Activated CD8-positive, alpha-beta T cell treated with anti-CD3 and anti-CD28 coated beads, Interleukin-2, amount 10 ng/mL, durations not matched to agents 7 days and 5 days (primary cell): ENCODE measurements at places on chromosomes 1 and 21. TPM values are rescaled to one million over a fixed set of nuclear protein-coding genes. Genes with fewer than 3 reads are reported as not detected.

Gene REG4
- total RNA-seq: 14.6 TPM

DNA sequence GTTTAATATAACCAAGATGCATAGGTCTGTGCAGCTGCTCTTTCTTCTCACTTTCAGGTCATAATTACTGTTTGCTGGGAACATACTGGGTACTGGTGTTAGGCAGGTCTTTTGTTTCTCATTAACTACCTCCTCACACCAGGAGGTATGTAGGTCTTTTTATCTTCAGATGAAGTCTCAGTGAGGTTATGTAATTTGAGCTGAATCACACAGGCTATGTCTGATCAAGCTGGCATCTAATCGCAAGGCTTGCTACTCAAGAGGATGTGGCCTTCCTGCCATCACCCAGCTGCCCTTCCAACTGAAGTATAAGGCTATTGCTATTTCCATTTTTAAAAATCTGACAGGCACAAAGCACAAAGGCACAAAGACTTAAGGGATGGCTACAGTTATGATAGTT lies 96.4 kb downstream of the RUNX1 start:
- no peak for DNase-seq

GRCh38 chr1:226779561-226779960 lies 40.5 kb upstream of the ITPKB start:
- no peak for DNase-seq

- no peak for DNase-seq
Measured at GRCh38 chr21:25171438-25171837, 435.8 kb downstream of the MRPL39 start.

DNA sequence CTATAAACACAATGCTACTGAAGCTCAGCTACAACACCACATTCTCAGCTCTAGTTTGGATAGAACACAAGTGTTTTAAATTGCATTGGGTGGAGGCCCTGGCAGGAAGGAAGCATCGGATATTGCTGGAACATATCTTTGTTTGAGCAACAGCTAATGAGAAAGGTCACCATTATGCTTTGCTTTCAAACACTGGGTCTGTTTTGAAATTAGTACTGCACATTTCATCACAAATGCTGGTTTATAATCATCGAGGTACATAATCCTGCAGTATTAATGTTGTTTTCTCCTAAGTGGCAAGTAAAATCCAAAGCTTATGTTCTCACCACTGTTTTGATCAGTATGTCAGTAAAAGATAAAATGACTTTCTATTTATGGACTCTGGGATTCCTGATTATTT lies 61.5 kb upstream of the ARHGAP29 start:
- DNase-seq: no peak

Gene RHEX
- total RNA-seq: not detected

Gene SH2D5
- 0.05 TPM for total RNA-seq

GRCh38 chr1:45979778-45980176 lies 152.7 kb downstream of the PIK3R3 start:
- no peak for DNase-seq

- no peak for DNase-seq
Measured at GRCh38 chr1:7458946-7459345, 312.1 kb upstream of the VAMP3 start.

DNA sequence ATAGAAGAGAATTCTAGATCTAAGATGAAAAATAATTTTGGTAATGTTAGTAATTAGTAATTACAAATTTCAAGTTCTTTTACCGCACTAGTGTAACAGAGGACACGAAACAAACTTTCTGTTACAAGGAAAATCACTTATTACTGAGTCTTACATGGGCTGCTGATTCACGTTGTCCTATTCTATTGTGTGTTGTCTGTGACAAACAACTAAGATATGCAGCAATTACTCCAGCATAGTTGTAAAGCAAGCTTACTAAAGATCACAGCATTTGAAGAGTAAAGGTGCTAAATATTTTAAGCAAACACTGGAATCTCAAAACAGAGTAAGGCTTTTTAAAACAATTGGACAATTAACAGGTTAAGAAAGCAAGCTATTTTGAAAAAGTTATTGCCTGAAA lies 502.3 kb downstream of the KCNT2 start:
- no peak for DNase-seq

GRCh38 chr1:30856260-30856790 lies 52.2 kb downstream of the SDC3 start:
- DNase-seq: no peak

Gene KCTD3
- total RNA-seq: 3.0 TPM

GRCh38 chr1:154810571-154810970 lies 59.5 kb downstream of the KCNN3 start:
- DNase-seq: no peak

DNA sequence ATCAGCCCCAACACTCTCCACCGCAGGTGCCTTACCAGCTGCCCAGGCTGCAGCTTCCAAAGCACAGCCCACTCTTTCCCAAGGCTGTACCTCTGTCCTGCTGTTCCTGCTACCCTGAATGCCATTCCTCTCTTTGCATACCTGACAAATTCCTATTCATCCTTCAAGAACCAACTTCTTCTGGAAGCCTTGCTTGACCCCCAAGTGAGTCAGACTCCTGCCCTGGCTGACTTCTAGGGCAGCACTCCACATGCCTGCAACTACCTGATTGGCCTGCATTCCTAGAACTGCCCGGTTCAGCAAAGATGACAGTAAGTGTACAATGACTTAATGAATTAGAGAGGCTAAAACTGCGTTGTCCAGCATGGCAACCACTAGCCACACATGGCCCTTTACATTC lies 20.8 kb upstream of the PDZK1IP1 start:
- DNase-seq: no peak

DNA sequence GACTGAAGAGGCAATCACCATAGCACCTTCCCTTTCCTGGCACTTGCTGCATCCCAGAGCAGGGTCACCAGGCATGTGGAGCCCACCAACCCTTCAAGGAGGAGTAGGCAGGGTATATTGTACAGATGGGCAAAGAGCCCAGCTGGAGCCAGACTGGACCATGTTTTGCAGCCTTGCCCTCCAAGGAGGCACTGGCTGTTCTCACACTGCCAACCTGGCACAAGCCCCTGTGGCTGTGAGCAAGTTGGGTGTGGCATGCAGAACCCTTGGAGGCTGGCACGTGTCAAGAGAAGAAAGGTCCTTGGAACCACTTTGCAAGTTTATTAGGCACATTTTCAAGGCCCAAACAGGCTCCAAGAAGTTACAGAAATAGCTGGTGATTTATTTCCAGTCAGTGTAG lies 146.4 kb downstream of the FOXD2 start:
- no peak for DNase-seq

Gene WDR47
- total RNA-seq: 14.8 TPM

GRCh38 chr1:203100516-203100869 lies 14.7 kb upstream of the MYOG start:
- DNase-seq: no peak

GRCh38 chr1:20693623-20694022 lies 24.2 kb downstream of the KIF17 start:
- DNase-seq: no peak

GRCh38 chr1:211606914-211607753 lies 28.2 kb upstream of the SLC30A1 start:
- peak; percentile 43 for DNase-seq

- no peak for DNase-seq
Measured at GRCh38 chr1:24222008-24222605, 35.0 kb upstream of the IFNLR1 start.

Gene MATN1
- not detected for total RNA-seq

DNA sequence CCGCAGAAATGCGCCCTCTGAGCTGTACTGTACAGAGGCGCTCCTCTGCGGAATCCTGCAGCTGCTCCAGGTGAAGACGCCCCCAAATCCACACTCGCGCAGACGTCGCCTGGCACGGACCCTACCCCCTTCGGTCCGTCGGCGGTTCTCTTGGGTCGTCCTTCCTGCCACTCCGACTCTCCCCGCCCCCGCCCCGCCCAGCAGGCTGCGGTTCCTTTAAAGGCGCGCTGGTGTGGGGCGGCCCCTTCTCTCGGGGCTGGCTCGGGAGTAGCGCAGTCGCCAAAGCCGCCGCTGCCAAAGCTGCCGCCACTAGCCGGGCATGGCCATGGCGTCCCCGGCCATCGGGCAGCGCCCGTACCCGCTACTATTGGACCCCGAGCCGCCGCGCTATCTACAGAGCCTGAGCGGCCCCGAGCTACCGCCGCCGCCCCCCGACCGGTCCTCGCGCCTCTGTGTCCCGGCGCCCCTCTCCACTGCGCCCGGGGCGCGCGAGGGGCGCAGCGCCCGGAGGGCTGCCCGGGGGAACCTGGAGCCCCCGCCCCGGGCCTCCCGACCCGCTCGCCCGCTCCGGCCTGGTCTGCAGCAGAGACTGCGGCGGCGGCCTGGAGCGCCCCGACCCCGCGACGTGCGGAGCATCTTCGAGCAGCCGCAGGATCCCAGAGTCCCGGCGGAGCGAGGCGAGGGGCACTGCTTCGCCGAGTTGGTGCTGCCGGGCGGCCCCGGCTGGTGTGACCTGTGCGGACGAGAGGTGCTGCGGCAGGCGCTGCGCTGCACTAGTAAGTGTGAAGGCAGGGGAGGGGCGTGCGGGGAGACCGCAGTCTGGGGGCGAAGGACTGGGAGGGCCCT lies at the start of gene RASSF5:
TSS of gene RASSF5 (plus strand) at position 248 of the 846 bp plus-strand sequence. CDS start at position 320, 72 bp downstream.
- DNase-seq: peak; percentile 87

Gene SLC2A5
- not detected for total RNA-seq

Gene OR2L3
- total RNA-seq: not detected

GRCh38 chr21:46320331-46320801 lies 3.3 kb downstream of the C21orf58 start:
- DNase-seq: no peak

Gene ITLN2
- not detected for total RNA-seq

DNA sequence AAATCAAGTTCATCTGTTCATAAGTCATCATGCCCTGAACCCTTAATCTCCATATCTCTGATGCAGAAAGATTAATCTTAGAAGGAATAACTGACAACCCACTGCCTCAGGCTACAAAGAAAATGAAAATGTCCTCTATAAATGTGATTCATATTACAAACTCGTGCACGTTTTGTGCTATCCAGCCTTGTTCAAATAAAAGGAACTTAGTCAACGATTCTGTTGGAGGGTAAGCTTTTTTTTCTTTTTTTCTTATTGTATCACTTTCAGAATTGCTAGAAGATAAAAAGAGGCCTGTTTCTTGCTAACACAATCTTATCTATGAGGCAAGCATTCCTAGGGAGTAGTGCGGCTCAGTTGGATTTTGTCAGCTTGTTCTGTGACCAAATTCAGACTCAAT lies 228.4 kb downstream of the TM2D1 start:
- no peak for DNase-seq

- no peak for DNase-seq
Measured at GRCh38 chr21:42624095-42624790, 29.2 kb upstream of the PDE9A start.

Gene VWA5B1
- total RNA-seq: not detected

DNA sequence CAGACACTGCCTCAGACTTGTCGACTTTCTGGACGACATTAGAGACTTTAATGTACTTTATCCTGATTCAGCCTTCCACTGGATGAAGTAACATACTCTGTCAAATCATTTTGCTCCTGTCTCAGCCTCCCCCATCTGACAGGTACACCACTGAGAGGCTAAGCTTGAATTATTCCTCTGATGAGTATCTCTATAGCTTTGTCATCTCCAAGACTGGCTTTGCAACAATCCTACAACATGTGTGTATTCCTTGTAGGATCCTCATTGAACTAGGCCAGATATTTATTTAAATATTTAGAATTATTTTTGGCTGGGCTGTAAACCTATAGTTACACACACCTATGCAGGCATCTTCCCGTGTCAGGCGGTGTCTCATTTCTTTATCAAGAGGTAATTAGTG lies 1.1 kb upstream of the TRIM58 start:
- DNase-seq: no peak

Gene LCE1B
- total RNA-seq: not detected

Gene ST6GALNAC5
- not detected for total RNA-seq

Gene FOXE3
- total RNA-seq: not detected

DNA sequence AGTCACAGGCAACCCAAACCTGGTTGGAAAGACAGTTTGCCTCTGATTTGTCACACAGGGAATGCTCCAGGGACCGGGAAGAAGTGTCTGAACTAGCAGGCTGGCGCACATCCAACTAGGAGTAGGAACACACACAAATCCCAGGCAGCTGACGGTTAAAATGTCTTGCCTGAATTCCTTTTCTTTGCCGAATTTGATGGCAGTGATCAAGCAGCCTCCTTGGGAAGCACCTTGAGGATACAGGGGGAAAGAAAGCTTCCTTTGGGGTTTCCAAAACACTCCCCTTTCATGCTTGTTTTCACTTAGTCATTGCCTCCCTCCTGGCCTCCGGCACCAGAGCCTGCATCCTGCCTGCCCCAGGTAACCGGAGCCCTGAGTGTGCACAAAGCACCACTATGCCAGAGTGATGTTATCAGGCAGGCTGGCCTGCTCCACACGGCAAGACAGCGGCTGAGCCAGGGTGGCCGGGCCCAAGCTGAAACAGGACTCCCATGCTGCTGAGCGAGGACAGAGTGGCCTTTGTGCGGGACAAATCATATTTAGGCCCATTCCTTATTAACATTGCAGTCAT lies 193.8 kb downstream of the LMX1A start:
- no peak for DNase-seq

Gene IPO13
- 23.7 TPM for total RNA-seq

DNA sequence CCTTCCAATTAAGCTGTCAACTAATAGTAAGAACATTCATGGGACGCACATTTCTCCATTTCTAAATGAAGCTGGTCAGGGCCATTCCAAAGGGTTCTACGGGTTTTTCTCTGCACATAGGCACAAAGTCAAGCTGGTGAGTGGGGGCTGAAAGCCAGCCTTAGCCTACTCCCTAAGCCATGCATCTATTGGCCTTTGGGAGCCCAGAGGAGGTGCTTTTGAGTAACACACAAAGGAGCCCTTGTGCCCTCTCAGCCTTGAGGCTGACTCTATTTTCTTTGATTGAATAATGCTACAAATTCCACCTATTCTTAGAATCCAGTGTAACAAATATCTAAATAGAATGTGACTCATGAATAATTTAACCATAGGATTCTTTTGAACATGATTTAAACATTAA lies 73.6 kb downstream of the RGS13 start:
- no peak for DNase-seq

- no peak for DNase-seq
Measured at GRCh38 chr1:97174039-97174704, 452.6 kb downstream of the PTBP2 start.

Gene GGPS1
- total RNA-seq: 24.5 TPM

Gene FAM3B
- not detected for total RNA-seq

Gene HCRTR1
- total RNA-seq: not detected

Gene SMCP
- not detected for total RNA-seq

Gene CHIA
- total RNA-seq: not detected

Gene OLIG2
- not detected for total RNA-seq

Gene GBP3
- 18.9 TPM for total RNA-seq

GRCh38 chr1:232744847-232745246 lies 60.4 kb upstream of the MAP10 start:
- no peak for DNase-seq

Gene FCGR3A
- total RNA-seq: 0.50 TPM

Gene PEAR1
- 0.40 TPM for total RNA-seq

- no peak for DNase-seq
Measured at GRCh38 chr21:39576518-39577128, 36.1 kb upstream of the B3GALT5 start.

DNA sequence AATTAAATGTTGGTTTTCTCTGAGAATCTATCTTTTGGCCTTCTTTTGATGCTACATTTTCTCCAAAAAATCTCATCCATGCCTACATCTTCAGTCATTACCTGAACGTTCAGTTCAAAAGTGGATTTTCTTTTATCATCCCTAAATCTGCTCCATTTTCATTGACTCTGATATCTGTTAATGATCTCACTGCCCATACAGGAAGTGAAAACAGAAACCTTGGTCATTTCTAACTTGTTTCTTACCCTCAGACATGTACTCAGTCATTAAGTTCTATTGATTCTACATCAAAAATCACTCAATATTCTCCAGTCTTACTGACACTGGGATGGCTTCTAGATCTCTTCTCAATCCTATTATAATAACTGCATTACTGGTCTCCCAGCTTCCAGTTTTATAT lies 22.7 kb downstream of the PRKACB start:
- no peak for DNase-seq
